ENCODE measurements at places on chromosomes 1 and 21.

- no peak for DNase-seq
Measured at GRCh38 chr1:228302086-228302485, 94.2 kb downstream of the OBSCN start.

DNA sequence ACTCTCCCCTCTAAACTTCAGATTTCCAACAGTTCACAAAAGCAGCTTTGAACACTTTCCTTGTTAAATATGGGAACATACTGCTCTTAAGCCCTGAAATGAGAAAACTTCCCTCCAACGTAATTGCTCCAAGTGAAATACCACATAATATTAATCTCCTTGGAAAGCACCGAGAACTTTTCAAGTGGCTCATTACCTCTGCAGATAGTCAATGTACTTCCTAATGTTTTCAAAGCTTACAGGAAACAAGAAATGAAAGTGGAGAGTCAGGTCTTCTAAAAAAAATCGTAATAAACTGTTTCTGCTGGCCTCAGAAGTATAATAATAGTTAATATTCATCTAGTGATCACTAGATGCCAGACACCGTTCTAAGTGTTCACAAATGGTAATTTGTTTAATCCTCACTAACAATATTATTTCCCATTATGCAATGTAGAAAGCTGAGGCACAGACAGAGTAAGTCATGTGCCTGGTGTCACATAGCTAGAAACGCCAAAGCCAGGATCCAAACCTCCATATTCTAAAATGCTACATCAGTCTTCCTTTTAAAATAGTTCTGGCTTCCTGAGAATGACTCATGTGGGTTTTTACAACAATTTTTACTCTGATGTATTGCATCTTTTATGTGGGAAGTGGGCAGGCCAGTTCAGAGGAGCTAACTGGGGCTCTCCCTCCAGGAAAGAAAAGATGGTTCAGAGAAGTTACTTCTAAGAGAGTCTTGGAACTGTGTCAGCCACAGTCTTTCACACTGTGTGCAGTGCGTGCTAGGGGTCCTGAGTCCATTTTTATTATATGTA is 177.2 kb downstream of the PLPPR4 start:
- no peak for DNase-seq

GRCh38 chr1:154748405-154748775 is 121.7 kb downstream of the KCNN3 start:
- DNase-seq: no peak

DNA sequence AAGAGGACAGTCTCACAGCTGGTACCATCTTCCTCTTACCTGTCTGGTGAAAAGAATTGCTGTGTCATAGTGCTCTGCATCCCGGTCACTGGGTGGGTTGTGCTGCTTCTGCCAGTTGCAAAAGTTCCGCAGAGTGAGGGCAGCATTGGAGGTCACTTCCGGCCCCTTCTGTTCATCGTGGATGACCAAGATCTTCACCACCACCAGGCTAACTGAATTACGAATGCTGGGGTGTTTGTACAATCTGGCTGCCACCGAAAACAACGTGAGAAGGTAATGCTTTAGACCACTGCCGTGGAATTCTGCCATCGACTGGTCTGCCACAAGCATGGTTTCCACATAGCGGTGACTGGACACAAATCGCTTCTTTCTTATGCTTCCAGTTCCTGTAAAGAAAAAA is 2.9 kb downstream of the ADAMTS1 start:
- DNase-seq: no peak

DNA sequence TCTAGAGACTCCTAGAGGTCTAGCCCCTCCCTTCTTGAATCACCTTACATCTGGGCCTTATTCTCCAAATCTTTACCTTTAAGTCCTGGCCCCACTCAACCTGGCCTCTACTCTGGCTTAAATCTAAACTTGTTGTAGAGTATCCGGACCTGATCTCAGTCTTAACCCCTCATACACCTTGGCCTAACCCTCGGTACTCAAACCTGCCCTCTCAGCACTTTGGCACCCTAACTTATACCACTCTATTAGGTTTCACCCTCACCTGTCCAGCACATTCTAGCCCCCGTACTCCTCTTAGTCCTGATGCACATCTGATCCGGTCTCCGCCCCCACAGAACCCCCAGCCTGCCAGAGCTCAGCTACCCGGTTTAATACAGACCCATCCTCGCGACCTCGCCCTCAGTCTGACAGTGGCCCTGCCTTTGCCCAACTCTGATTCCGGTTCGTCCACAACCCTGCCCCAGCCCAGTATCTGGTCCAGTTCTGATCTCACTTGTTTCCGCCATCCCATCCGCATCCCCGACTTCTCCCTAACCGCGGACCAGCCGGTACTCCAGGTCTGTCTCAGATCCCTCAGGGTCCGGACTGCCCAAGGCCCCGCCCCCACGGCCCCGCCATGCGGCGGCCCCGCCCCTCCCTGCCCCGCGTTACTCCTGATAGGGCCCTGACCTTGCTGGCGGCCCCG is 1.5 kb downstream of the TRIM62 start:
- DNase-seq: no peak

DNA sequence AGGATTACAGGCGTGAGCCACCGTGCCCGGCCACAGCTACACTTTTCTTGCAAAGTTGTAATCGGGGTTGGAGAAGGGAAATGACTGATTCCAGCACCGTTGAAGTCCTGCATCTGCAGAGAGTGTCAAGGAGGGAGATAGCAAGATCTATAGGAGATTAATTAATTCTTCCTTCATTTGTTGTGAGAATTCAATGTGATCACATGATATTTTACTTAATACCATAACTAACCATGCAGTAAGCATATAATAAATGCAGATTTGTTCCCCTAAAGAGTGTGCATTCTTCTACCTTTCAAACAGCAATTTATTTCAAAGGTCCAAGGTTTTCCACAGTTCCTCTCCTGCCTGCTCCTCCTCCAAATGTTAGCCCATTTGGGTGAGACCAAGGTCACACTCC is 204.5 kb downstream of the GREM2 start:
- no peak for DNase-seq

DNA sequence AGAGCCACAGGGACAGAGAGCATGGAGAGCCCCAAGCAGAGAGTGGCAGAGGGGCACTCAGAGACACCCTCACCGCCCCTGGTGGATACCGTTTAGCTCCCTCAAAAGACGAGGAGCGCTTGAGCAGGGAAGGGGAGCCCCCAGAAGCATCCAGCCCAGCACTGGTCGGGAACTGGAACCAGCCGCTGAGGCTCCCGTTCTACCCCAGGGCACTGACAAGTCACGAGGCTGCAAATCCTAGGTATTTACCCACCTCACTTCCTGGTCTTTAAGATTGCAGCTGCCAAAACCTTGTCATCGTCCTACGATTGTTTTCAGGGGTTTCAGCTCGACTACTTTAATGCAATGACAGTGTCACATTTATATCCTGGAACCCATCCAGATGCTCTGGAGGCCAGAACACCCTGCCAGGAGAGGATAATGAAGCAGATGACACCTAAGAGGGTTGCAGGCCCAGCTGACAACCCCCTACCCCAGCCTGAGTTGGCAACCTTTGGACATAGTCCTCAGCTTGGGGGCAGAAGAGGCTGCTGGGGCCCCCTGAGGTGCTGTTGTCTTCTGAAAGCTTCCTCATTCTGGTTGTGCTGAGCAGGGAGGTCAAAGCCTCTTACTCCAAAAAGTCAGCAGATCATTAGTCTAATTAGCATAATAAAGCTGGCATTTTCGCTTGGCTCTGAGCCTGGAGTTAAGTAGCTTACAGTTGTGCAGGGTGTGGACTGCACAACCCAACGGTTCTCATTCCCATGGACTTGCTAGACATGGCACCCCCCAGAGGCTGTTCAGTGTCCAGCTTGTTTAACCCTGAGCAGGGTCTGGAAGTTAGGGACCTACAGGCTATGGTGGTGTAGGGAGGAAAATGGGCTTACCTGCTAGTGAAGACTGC is 20.6 kb upstream of the BACE2 start:
- no peak for DNase-seq

- no peak for DNase-seq
Measured at GRCh38 chr1:24898909-24899439, 31.1 kb downstream of the RUNX3 start.

- no peak for DNase-seq
Measured at GRCh38 chr21:41135746-41136145, 32.2 kb upstream of the BACE2 start.

- no peak for DNase-seq
Measured at GRCh38 chr1:56797065-56797685, 22.0 kb downstream of the FYB2 start.

- DNase-seq: no peak
Measured at GRCh38 chr1:32580348-32581017, 41.3 kb downstream of the ZBTB8A start.

GRCh38 chr21:44982558-44983250 is 42.9 kb downstream of the SLX9 start:
- no peak for DNase-seq

GRCh38 chr1:116379057-116379630 is 6.1 kb downstream of the ATP1A1 start:
- no peak for DNase-seq

DNA sequence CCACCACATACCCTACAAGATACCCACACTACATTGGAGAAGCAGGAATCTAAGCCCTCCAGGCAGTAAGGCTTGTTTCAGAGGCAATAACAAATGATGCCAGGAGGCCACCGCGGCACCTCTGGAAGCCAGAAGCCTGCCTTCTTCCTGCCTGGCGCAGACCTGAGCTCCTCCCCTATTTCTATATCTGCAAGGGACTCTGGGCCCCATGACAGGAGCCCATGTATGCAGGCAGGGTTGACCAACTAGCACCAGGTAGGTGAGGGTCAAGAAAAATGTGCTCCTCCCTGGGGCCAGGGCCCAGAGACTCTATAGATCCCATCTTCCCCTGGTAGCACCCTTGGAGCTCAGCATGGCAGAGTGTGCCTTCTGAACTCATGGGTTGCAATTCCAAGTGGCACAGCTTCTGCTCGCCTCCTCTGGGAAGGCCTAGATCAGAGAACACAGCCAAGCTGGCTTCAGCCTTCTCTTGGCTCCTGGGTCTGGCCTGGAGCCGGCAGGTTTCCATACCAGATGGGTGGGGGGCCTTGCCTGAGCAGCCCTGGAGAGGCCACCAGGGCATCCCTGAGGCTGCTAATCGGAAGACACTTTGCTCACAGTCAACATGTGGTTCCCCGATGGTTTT is 85.1 kb downstream of the STUM start:
- no peak for DNase-seq

- DNase-seq: no peak
Measured at GRCh38 chr1:93575621-93576284, 105.9 kb downstream of the BCAR3 start.

GRCh38 chr1:70812442-70813109 is 235.0 kb downstream of the PTGER3 start:
- DNase-seq: no peak

DNA sequence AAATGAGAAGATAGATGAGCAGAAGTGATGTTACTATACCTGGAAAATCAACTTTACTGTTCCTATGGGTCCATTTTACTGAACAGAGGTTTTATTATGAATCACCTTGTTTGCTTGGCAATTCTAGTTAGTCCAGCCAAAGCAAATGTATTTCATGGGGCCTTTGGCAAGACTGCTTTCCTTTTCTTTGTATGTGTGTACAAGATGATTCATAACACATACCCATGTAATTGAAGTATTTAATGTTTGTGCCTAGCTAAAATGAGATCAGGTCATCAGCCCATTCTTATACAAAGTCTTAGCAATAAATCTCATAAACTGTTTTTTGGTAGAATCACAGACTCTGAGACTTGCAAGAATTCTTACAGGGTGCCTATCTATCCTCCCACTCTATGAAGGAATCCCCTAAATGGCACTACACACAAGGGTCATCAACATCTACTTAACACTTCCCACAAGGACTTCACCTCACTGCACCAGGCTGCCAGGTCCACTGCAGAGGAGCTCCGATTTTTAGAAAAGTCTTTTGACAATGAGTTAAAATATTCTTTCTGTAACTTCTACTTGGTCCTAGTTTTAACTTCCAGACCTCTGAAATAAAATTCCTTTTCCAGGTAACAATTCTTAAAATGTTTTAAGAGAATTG is 58.5 kb downstream of the LPAR3 start:
- no peak for DNase-seq

DNA sequence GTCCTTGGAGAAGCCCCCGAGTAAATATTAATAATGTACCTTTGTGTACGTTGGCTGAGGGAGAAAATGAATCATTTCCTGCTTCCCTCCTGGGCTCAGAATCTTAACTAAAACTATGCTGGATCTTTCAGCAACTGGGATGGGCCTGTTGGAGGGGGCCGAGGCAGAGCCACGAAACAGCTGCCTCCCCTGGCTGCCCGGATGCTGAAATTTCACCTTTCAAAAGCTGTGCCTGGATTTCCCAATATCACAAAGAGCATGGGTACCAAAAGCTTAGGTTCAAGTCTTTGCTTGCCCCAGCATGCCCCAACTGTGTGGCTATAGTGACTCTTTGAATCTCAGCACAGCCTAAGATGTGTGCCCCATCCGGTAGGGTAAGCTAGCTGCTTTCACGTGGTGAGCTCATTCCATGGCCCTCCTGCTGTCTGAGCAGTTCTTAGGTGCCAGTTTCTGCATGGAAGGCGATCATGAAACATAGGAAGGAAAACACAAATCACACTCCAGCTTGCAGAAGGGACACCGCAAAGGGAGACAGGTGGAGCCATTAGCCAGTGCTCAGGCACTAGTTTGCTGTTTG is 473.5 kb downstream of the PTPRU start:
- no peak for DNase-seq

- no peak for DNase-seq
Measured at GRCh38 chr1:3029991-3030662, 8.9 kb downstream of the ACTRT2 start.

- no peak for DNase-seq
Measured at GRCh38 chr1:213221209-213221608, 170.2 kb downstream of the RPS6KC1 start.

DNA sequence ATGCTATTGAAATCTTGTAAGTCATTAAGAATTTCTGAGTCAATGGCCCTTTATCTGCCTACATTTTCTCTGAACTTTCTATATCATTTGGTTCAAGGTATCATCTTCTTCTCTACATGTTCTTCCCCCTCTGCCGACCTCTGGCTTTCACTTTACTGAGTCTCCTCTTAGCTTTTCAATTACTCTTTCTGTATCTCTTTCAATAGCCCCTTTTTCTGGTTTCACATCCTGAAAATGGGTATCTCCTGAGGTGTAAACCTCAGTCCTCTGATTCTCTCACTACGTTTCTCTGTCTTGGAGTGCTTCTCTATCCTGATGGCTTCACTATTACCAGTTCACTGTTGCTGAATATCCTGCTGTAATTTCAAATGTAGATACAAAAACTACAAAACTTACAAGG is 98.9 kb downstream of the LYST start:
- DNase-seq: no peak

GRCh38 chr21:28357743-28358142 is 634.9 kb downstream of the LTN1 start:
- no peak for DNase-seq

- DNase-seq: no peak
Measured at GRCh38 chr1:155086856-155087535, 8.4 kb downstream of the EFNA3 start.

Data from activated naive CD8-positive, alpha-beta T cell treated with anti-CD3 and anti-CD28 coated beads, Interleukin-2, amount 50 U/mL, for 16 hours (primary cell).